ENCODE measurements at places on chromosomes 1 and 21. TPM values are rescaled to one million over a fixed set of nuclear protein-coding genes. Genes with fewer than 3 reads are reported as not detected.

- DNase-seq = no peak
Measured at GRCh38 chr1:231286603-231287002, 45.6 kb downstream of the GNPAT start.

DNA sequence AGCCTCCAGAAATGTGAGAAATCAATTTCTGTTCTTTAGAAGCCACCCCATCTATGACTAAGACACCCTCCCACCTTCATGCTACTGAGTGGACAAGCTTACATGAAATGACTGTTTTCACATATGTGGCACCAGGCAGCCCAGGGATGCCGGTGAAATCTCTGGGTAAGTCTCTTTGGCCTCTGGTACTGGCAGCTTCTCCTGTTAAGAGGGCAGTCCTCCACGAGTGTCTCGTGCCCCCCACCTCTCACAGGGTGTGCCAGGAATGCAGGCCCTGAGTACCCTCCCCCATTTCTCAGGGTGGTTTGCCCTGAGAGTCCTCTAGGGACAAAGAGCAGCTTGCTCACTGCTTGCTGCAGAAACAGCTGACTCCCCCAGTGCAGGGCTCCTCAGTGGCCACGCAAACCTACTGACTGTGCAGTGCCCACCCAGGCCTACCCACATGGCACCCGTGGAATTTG is 3.2 kb upstream of the PRXL2B start:
- DNase-seq = no peak

DNA sequence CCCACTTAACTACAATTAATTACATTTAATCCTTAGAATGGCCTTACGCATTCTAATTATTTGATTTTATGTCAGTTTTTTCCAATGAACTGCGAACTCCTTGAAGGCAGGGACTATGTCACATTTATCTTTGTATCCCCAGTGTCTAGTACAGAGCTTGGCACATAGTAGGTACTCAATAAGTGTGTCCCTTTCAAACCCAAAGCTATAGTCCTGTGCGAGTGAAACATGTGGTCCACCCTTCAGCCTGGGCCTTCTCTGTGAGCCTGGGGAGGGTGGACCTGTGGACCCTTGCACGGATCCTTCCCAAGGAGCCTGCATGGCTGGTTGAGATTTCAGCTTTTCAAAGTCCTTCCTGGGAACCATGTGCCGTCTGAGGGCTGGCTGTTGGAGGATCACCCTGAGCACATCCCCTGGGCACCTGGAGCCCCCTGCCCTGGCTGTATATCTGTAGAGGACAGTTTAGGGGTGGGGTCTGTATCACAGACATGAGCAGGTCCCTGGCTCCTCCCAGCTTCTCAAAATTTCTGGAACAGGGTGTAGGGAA is 103.1 kb downstream of the IER5 start:
- DNase-seq = no peak

DMRTA2 gene
- 2.4 TPM for total RNA-seq

DNA sequence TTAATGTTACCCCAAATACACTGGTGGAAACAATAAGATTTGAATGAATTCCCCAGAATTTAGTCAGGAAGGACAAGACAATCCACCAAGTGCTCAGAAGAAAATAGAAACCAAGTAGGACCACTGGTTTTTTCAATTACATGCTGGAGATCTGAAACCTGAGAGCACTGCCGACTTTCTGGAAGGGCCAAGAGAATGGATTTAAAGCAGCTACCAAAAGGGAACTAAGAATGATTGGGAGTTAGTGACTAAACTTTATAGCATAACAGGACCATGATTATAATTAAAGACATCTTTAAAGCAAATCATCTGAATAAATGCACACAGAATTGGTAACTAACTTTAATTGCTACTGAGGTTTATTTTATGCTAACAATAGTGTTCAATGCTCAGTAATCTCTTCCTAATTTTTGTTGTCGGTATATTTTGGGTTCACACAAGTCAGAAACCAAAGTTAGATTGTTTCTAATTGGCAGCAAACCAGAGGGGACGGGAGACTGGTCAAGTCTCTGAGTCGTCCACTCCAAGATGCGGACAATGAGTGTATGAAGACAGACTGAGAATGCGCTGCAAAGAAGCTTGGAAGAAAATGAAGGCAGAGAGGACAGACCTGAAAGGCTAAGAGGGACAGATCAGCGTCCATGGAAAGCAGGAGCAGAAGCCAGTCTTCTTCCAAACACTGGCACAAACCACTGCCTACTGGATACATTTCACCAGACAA is 2.3 kb upstream of the RGS13 start:
- DNase-seq = no peak

DNA sequence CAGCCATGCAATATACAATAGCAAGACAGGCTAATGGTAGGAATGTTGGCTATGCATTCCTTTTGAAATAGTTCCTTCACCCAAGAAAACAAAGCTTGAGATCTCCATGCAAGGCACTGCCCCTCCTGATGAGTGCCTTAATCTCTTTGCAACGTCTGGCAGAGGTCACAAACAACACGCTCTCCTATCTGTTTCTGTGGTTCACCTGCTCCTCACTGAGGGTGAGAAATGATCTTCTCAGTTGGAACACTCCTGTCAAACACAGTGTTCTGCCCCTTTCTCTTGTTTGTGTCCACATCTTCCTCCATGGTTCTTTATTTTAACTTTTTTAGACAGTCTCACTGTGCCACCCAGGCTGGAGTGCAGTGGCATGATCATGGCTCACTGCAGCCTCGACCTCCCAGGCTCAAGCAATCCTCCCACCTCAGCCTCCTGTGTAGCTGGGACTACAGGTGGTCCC is 21.2 kb upstream of the XPR1 start:
- DNase-seq = peak; percentile 71

PDC gene
- total RNA-seq = not detected

DNA sequence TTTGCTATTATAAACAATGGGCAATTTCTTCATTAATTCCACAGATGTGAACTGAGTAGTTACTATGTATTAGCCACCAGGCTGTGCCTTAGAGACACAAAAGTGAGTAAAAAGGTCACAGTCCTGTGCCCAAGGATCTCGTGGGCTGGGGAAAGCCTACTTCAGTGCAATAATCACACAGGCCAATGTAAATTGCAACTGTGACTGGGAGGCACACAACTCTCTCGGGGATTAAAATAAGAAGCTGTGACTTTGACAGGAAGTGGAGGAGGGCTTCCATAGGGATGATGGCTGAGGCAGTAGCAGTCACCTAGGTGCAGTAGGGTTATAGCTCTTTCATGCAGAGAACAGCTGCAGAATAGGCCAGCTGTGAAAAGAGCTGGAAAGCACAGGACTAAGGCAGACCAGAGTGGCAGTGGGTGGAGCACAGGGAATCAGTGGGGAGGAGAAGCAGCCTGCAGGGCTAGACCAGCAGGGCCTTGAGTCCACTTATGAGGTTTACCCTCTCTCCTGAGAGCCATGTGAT is 121.9 kb downstream of the MAB21L3 start:
- no peak for DNase-seq

GRCh38 chr21:27505516-27505915 is 538.6 kb upstream of the ADAMTS5 start:
- no peak for DNase-seq

- no peak for DNase-seq
Measured at GRCh38 chr1:183365676-183366075, 52.5 kb downstream of the NMNAT2 start.

TSACC gene
- not detected for total RNA-seq

DNA sequence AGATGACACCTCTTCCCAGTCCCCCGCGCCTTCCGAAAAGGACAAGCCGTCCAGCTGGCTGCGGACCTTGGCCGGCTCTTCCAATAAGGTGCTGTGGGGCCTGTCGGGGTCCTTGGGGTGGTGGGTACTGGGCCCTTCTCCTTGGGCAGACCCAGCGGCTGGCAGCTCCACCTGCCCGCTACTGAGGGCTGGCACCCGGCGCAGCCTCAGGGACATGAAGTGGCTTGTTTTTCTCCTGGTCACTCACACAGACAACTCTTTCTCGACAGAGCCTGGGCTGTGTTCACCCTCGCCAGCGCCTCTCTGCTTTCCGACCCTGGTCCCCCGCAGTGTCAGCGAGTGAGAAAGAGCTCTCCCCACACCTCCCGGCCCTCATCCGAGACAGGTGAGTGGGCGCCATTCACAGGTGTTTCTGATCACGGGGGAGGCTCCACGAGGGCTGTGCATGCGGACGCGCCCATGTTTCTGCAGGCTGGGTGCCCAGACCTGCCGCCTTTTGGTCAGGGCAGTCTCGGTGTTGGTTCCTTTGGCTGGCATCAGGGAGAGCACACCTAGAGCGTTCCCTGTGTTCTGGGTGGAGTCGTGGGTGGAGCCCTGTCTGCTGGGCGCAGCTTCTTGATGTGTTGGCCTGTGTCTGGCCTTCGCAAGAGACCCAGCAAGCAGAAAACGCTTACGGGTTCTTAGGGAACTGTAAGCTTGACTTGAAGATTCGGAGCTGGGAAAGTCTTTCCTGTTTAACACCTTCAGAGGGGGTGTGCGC is 75.1 kb downstream of the SKI start:
- no peak for DNase-seq

KCNN3 gene
- 0.54 TPM for total RNA-seq

DNA sequence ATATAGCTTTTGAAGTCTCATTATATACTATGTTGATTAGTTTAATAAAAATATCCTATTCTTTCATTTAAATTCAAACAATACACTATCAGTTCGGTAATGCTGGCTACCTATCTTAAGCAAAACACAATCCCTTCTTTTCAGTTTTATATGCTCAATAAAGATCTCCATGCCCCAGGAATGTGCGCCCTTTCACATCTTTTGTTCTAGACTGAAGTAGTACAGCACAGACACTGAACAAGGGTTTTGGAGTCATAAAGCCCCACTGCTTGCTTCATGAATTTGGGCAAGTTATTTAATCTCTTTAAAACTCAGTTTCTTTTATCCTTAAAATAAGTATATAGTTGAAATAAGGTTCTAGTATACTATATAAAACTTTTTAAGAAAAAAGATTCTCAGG is 22.4 kb downstream of the SYDE2 start:
- DNase-seq = no peak

GRCh38 chr1:224499204-224499603 is 64.6 kb upstream of the WDR26 start:
- no peak for DNase-seq

- no peak for DNase-seq
Measured at GRCh38 chr1:210487021-210487420, 158.3 kb downstream of the HHAT start.

LRRC8C gene
- total RNA-seq = 2.1 TPM

GJC2 gene
- 0.47 TPM for total RNA-seq

DNA sequence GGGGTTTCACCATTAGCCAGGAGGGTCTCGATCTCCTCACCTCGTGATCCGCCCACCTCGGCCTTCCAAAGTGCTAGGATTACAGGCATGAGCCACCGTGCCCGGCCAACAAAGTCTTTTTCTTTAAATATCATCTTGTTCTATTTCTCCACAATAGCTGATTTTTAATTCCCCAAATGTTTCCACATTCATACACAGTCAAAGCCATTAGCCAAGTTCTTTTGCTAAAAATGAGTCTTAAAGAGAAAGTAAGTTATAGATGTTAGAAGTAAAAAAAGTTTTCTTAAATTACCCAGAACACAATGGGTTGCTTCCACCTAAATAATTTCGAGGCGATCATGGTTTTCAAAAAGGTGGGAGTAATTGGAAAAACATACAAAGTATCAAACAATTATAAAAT is 30.6 kb downstream of the C2CD2 start:
- no peak for DNase-seq

DNA sequence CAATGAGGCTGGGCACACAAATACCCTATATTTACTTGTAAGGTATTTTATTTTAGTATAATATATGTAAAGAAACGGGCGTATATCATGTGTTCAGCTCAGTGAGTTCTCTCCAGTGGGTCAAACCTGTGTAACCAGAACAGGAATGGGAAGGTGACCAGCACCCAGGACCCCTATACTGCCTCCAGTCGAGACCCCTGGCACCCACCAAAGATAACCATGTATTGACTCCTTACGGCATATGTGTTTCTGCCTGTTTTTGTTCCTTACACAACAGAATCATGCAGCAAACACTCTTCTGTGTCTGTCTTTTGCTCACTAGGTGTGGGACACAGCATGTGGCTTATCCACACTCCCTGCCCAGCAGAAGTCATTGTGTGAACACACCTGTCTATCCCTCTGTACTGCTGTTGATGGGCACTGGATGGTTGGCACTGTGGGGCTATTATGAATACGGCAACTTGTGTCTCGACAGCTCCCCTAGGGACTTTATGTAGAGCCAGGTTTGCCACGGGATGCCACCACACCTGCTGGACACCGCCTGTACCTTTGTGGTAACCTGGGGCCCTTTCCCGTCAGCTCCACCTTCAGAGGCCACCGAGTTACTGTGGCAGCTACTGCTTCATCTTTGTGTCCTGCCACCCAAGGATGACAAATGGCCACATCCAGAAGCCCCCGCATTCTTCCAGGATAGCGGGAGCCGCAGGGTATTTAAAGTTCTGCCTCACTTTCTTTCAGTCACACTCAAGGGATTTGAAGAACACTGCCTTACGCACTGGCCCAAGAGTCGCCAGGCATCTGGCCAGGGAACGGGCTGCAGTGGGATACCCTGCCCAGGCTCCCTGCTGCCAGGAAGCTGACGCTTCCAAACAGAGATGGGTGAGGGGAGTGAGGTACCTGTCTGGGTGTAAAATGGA is 23.5 kb upstream of the C2CD2 start:
- no peak for DNase-seq

GRCh38 chr1:40939320-40940059 is 40.0 kb upstream of the CTPS1 start:
- DNase-seq = no peak

DNA sequence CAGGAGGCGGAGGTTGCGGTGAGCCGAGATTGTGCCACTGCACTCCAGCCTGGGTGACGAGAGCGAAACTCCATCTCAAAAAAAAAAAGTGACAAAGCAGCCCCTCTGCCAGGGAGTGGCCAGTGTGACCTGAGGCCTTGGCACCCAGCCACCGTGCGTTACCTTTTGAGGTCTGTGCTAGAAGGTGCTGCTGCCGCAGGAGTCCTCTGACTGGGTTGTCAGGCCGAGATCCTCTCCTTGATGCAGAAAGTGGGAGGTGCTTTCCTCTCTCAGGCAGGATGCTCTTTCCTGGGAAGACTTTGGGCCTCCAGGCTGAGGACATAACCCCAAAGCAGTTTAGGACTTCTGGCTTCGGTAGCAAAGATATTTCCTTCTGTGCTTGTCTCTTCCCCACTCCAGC is 280.5 kb upstream of the VAMP3 start:
- no peak for DNase-seq

- no peak for DNase-seq
Measured at GRCh38 chr1:83857103-83857502, 141.8 kb downstream of the TTLL7 start.

DNA sequence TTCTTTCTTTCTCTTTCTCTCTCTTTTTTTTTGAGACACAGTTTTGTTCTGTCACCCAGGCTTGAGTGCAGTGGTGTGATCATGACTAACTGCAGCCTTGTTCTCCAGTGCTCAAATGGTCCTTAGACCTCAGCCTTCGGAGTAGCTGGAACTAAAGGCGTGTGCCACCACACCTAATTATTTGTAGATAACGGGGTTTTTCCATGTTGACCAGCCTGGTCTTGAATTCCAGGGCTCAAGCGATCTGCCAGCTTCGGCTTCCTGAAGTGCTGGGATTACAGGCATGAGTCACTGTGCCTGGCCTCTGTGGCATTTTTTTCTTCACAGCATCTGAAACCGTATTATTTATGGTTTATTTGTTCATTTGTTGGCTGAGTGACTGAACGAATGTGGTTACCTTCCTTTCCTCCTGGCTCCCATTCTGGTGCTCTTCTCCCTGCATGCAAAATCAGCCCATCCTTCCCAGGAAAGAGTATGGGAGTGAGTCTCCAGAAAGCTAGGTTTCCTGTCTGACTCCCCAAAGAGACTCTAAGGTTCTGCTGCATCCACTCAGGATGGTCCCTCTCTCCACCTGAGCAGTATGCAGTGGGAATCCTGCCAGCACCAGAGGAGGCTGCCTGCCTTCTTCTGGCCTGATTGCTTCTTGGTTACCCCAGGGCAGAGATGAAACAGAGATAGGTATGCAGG is 155.0 kb upstream of the BEND5 start:
- DNase-seq = no peak

GRCh38 chr1:21586846-21587601 is 77.8 kb downstream of the ALPL start:
- DNase-seq = peak; percentile 85

Measured in endodermal cell (in vitro differentiated cells).